ENCODE measurements at places on chromosomes 1 and 21.

- no peak for DNase-seq
These were observed 33.7 kb upstream of the ARF1 start for GRCh38 chr1:228048659-228049298.

- DNase-seq: no peak
These were observed 1.3 kb downstream of the AHDC1 start for GRCh38 chr1:27602462-27603308.

- DNase-seq: peak; percentile 49
These were observed 1.7 kb downstream of the TMCC2 start for GRCh38 chr1:205229399-205229871.

DNA sequence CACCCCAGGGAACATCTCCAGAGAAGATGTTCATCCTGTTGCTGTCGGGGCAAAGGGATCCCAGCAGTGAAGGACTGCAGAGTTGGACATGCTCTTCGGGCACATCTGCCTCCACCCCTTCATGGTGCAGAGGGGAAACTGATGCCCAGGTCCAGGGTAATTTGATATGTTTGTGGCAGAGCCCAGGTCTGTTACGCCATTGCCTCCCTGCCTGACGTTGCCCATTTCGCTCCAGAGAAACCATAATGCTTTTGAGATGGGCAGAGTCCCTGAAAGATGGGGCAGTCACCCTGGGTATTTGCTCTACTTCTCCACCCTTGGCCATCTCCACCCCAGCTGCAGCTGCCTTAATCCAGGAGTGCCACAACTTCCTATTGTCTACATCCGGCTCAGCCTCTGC lies 290.4 kb upstream of the POU3F1 start:
- DNase-seq: no peak

GRCh38 chr21:44929242-44929798 lies 8.6 kb upstream of the ITGB2 start:
- no peak for DNase-seq

DNA sequence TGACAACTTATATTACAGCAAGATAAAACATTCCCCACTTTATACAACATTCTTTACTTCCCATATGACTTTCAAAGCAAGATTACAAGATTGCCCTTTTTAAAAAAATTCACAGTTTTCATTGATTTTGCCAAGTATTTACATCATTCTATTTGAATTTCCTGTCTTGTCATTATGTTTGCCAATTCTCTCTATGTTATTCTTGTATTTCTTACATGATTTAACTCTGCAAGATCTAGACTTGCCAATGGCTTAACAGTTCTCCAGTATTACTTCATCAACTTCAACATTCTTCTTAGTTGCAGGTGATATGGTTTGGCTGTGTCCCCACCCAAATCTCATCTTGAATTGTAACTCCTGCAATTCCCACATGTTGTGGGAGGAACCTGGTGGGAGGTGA lies 31.6 kb downstream of the FMO4 start:
- no peak for DNase-seq

- DNase-seq: no peak
These were observed 147.3 kb downstream of the UCK2 start for GRCh38 chr1:165974598-165975131.

GRCh38 chr1:229183588-229183987 lies 87.3 kb upstream of the RAB4A start:
- DNase-seq: no peak

- DNase-seq: no peak
These were observed 187.4 kb downstream of the DISC1 start for GRCh38 chr1:231814021-231814420.

DNA sequence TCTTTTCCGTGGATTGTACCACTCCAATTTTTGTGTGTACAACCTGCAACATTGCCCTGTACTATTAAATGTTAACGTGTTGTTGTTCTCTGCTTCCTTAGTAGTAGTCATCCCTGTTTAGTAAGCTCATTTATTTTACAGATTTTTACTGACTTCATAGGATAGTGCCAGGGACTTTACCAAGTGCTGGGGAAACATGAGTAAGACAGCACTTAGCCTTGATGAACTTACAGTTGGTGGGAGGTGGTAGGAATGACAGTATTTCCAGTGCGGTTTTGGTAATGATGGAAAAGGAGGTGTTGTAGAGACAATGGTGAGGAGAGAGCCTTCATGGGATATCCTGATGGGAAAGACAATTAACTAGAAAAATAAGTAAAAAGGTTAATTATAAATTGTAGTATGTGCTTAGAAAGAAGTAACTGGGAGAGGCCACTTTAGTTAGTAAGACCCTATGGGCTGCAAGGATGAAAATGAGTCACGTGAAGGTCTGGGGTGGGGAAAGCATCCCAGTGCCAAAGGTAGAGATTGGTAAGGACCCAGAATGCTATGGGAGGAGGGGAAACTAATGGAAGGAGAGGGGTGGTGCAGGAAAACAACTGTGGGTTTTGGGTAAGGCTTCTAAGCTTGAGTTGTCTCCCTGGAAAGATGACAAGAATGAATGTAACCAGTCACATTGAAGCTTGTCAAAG lies 1.7 kb downstream of the RLF start:
- DNase-seq: peak; percentile 58

GRCh38 chr1:77954521-77954920 lies 24.4 kb downstream of the FUBP1 start:
- no peak for DNase-seq

- DNase-seq: no peak
These were observed 145.4 kb upstream of the HP1BP3 start for GRCh38 chr1:20932437-20932977.

- DNase-seq: no peak
These were observed 11.8 kb downstream of the SIM2 start for GRCh38 chr21:36710729-36711048.
